ENCODE measurements at places on chromosomes 1 and 21. TPM values are rescaled to one million over a fixed set of nuclear protein-coding genes. Genes with fewer than 3 reads are reported as not detected.
A peak's percentile ranks its signal among the peaks of the same experiment; 100 is the strongest.

Gene RAB25
- not detected for total RNA-seq

Gene FCGR3A
- total RNA-seq = not detected

DNA sequence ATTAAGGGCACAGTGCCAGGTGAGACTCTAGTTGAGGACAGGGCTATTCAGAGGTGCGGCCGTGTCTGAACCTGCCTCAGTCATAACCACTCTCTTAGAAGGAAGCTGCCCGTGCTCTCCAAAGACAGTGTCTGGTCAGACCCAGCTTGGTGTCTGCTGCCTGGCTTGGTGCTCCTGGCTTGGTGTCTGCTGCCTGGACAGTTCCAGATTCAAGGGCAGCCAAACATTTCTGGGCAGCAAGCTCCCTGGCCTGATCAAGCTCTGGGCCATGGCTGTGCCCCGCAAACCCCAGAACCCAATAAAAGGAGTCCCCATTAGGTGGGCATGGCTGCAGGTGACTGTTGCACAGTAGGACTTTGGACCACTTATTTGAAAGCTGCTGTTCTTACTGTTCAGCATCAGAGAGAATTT is 27.7 kb downstream of the NEK2 start:
- no peak for DNase-seq

Gene KLHDC9
- total RNA-seq = 3.0 TPM

- no peak for DNase-seq
Observed at GRCh38 chr1:156045076-156045475, 8.5 kb downstream of the UBQLN4 start.

Gene ATP1A4
- total RNA-seq = not detected

Gene SH2D5
- total RNA-seq = 2.1 TPM

DNA sequence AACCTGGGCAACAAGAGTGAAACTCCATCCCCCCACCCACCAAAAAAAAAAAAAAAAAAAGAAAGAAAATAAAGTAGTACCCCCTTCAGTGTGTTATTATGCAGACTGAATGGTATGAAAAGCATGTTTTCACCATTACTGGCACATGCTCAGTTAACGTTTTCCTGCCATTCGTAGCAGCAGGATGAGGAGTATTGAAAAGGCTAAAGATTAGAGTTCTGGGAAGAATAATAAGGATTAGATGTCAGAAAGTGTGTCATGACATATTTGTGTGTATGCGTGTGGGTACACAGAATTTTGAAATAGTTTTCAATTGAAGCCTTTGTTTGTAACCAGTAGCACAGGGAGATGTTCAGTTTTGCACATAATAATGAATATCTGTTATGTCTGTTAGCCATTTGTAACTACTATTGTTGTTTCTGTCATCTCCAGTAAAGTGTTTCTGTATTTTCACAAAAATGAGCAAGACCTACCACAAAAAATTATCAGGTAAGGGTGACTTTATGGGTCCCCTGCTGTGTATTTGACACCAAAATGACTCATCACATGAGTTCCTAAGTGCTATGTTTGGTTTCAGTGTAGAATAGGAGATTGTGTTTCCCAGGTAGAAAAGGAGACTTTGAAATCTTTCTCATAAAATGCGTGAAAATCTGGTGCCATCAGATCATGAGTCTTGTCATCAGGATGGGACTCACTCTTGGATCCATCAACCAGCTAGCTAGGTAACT is 358.9 kb downstream of the DISC1 start:
- DNase-seq = peak; percentile 34

Gene CDK11B
- total RNA-seq = 13.2 TPM

Gene HNRNPR
- total RNA-seq = 114 TPM

GRCh38 chr1:153367090-153367489 is 8.3 kb downstream of the S100A12 start:
- DNase-seq = no peak

DNA sequence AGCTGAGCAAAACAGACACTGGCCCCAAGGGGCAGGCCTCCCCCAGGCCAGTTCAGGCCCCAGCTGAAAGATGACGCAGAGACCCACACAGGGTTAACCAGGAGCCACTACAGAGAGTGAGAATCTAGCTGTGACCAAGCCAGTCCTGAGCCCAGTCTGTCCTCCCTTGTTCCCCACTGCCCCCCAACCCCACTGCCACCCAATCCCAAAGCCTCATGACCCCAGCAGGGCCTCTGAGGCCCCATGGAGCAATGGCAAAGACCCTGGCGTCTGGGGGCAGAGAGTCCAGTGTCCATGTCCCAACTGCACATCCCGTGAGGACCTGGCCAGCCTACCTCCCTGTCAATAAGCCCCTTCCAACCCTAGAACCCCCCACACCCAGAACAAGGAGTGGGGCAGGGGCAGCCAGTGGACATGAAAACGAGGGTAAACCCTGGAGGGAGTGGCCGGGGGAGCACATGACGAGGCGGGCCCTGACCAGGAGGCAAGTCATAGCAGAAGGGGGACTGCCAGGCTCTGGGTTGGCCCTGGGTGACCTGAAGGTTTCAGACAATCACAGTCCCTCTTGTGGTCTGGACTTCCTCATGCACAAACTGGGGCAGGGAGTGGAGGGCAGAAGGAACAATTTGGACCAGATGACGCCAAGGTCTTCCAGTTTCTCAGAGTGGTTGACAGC is 100.5 kb downstream of the GLIS1 start:
- no peak for DNase-seq

DNA sequence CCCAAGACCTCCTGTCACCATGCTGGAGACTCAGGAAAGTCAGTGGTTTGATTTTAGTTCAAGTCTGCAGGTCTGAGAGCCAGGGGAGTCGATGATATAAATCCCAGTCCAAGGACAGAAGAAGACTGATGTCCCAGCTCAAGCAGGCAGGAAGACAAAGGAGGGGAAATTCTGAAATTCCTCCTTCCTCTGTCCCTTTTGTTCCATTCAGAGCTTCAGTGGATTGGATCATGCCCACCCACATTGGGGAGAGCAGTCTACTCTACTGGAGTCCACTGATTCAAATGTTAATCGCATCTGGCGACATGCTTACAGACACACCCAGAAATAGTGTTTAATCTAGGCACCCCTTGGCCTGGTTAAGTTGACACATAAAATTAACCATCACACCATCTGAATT is 7.2 kb upstream of the ADAMTS1 start:
- no peak for DNase-seq

GRCh38 chr1:113701429-113701828 is 57.9 kb downstream of the PHTF1 start:
- no peak for DNase-seq

- DNase-seq = no peak
Observed at GRCh38 chr1:25580927-25581326, 35.7 kb upstream of the MAN1C1 start.

DNA sequence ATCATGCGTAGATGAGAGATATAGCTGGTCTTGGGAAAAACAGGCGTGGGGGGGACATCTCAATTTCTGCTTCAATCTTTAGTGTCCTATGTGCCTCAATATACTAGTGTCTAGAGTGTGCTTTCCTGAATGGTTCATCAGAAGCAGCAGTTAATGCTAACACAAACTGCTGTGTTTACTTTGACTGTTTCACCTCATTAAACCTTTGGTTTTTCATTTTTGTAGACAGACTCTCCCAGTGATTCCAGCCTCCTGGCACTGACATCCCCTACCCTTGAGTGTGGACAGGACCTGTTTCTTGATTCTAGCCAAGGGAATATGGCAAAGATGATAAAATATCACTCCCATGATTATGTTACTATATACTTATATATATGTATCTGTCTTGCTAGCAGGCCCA is 37.6 kb downstream of the ZYG11A start:
- no peak for DNase-seq

Gene CCDC190
- 1.7 TPM for total RNA-seq
